ENCODE measurements at places on chromosomes 6 and 20.

DNA sequence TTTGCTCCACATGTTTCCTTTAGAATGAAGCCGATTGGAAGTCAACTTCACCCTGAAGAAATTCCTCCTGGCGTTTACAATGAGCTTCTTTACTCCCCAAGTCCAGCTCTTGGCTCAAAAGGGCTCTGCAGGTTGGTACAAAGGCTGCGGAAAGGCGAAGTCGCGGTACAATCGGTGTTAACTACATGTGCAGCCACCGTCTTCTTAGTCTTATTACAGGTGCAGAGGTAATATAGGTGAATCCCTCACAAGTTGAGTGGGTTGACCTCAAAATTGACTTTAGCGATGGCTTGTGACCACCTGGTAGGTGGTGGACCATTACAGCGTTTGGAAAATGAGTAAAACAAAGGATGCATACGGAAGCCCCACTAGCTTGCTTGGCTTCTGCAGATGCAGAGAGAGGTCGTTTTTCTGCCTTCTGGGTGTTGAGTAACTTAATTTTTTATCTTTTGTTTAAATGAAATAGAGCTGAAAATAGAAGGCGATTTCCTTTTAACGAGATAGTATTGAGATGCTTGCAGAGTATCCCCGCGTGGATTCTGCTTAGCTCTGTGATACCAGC lies 98.0 kb downstream of the TRIM27 start:
- no peak for DNase-seq

DNA sequence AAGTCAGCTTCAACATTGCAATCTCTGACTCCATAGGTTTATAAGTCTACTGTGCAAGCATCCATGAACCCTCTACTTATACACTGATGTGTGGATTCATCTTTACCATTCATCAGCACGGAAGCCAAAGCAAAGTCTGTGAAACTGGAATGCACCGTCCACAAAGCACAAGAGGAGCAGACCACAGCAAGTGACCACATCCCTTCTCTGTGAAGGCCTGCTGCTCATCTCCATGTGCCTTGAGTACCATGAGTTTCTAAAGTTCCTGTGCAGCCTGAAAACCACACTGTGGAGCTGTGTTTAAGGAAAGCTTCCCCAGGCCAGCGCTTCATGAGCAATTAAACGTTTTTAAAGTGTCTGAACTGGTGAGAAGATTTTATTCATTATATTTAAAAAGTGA lies 20.0 kb downstream of the GABRR1 start:
- DNase-seq = no peak

DNA sequence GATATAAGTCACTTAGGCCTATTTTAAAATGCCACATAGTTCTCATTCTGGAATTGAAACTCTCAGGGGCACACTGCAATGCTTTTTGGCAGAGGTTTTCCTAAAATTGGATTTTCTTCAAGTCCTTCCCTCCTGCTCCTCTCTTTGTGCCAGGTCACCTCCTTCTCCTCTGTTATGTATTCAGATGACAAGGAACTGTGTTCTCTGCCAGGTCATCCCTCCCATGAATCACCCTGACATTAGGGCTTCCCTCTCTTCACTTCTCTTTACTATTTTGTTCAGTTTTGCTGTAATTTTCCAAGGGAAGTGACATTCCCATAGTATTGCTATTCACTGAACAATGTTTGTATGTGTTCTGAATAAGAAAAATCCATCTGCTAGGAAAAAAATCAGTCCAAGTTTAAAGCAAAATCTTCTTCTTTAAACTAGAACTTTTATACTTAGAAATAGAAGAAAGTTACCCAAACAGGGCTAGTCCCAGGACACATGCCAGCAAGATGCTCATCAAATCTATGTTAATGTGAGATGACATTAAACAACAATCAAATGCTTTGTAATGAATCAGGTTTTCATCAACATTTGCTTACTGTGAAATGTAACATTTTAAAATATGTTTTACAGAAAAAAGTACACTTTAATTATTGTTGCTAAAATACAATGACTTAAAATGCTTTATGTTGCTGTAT lies 461.1 kb downstream of the MMUT start:
- no peak for DNase-seq

DNA sequence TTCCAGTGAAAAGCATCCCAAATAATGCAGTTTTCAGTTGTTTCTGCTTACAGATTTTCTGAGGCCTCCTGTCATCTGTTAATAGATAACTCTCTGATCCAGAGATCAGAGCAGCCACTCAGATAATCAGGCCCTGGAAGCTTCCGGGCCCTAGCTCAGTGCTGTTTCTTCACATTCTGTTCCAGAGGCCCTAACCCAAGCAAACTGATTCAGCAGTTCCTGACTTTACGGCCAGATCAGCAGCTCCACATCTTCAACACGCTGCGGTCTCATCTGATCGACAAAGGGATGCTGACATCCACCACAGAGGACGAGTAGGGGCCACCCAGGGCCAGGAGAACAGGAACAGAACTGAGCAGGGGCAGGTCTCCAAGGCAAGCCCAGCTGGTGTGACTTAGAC lies 63.1 kb downstream of the CDS2 start:
- no peak for DNase-seq

GRCh38 chr6:95417856-95418255 lies 159.5 kb upstream of the MANEA start:
- no peak for DNase-seq

DNA sequence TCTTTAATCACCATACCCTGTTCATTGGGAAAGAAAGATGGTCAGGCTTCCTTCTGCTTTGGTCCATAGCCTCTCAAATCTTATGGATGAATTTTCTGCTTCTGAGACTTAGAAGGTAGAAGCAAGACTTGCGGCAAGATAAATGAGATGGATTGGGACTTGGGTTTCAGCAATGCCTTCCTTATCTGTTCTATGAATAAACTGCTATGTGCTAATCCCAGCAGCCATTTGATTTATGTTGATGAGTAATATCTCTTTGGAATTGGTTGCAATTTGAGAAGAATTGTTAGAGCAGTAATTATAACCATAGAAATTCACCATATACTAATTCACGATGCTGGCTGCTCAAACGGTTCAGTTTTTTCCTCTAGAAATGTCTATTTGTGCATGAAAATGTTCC lies 48.3 kb downstream of the TXLNB start:
- DNase-seq = no peak

- no peak for DNase-seq
These were observed 26.1 kb downstream of the ZNF311 start for GRCh38 chr6:28978959-28979561.

DNA sequence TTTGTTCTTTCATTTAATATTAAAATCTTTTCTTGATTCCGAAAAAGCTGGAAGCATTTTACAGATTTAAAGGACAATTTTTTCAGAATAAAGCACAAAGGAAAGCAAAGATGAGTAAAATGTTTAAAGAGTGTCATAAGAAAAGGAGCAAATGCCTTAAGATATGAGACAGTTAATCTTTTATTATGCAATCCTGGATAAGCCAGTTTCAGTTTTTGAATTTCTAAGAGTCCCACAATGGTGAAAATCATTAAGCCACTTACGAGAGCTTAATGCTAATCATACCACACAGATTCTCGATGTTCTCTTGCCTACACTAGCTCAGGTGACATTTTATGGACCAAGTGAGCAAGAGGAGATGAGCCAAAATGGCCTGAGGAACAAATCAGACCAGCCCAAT lies 103.7 kb upstream of the RNF217 start:
- no peak for DNase-seq

- no peak for DNase-seq
These were observed 562.2 kb downstream of the KIF16B start for GRCh38 chr20:16011056-16011455.

GRCh38 chr6:341914-342831 lies 49.4 kb upstream of the IRF4 start:
- no peak for DNase-seq

DNA sequence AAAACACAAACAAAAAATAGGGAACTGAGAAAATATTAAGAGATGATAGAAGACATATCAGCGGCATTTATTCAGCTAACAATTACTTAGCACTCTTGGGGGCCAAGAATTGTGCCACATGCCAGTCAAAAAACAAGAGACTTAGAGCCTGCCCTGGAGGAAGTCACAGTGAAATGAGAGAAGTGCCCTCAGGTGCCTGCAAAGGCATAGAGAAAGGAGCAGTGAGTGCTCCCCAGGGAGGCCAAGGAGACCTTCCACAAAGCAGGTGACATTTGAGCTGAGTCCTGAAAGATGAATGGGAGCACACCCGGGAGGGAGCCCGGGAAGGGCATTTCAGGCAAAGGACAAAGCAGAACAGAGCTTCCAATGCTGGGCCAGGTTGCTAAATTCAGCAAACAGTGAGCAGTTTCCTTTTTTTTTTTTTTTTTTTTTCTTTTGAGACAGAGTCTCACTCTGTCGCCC lies 184.7 kb upstream of the JARID2 start:
- DNase-seq = no peak

GRCh38 chr20:36821964-36822437 lies 48.4 kb upstream of the DSN1 start:
- DNase-seq = no peak

DNA sequence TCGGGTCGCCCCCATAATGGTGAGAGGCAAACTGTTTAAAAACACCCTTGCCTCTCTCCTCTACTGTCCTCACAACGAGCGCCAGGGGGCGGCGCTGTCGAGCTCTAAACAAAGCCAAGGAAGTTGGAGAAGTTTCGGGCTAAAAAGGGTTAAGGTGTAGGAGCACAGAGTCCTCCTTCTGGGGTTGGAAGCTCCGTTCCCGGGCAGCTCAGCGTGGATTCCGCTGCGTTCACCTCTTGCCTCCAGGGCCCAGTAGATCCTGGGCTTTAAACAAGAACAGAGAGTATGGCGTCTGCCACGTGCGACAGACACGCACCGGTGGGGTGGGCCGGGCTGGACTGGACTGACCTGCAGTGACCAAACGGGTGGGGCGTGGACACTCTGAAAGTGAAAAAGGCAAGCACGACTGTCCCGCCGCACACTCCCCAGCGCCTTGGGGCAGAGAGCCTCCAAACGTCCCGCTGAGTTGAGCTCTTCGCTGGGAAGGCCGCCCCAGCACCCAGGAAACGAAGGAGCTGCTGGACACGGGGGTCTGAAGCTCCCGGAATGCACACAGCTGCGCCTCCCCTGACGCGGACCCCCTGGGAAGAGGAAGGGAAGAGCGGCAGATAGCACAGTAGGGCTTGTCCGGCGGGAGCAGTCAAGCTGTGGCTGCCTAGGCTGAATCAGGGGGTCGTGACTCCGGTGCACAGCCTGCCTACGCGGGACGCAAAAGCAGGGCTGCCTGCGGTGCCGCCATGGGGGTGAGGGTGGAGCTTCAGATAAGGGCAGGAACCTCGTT lies 1.6 kb upstream of the THBD start:
- no peak for DNase-seq

DNA sequence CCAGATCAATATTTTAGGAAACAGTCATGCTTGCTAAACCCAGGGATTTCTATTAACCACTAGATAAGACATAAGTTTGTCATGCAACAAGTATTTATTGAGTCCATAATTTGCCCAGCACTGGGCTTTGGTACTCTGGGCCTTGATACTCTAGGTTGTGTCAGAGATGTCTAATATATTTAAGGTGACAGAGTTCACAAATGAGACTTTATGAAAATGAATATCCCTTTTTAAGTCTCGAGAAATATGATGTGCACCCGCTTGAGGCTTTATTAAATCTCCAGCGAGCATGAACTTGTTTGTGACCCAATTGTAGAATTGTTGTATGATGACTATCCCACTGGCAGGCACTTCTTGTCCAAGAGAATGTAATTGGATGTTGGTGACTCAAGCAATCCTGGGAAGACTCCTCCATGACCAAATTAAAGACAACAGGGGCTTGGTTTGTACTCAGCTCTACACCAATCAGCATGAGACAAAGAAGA lies 109.2 kb downstream of the ESR1 start:
- DNase-seq = no peak

- peak; percentile 7 for DNase-seq
These were observed at the start of gene TPBG for GRCh38 chr6:82363428-82364086. Gene TPBG (plus strand): TSS chr6:82363817. CDS start chr6:82364962, 1,145 bp downstream.

GRCh38 chr20:3248993-3249347 lies 10.0 kb upstream of the SLC4A11 start:
- no peak for DNase-seq

DNA sequence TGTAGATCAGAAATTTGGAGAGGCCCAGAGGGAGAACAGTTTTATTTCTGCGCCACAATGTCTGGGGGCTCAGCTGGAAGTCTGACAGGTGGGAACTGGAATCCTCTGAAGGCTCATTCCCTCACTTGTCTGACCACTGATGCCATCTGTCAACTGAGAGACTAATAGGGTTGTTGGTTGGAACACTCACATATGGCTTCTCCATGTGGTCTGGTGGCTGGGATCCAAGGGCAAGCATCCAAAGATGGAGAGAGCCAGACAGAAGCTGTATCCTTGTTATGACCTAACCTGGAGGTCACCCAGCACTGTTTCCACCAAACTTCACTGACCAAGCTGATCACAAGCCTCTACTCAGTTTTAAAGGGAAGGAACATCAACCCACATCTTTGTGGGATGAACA lies 117.9 kb upstream of the AKAP12 start:
- DNase-seq = no peak

DNA sequence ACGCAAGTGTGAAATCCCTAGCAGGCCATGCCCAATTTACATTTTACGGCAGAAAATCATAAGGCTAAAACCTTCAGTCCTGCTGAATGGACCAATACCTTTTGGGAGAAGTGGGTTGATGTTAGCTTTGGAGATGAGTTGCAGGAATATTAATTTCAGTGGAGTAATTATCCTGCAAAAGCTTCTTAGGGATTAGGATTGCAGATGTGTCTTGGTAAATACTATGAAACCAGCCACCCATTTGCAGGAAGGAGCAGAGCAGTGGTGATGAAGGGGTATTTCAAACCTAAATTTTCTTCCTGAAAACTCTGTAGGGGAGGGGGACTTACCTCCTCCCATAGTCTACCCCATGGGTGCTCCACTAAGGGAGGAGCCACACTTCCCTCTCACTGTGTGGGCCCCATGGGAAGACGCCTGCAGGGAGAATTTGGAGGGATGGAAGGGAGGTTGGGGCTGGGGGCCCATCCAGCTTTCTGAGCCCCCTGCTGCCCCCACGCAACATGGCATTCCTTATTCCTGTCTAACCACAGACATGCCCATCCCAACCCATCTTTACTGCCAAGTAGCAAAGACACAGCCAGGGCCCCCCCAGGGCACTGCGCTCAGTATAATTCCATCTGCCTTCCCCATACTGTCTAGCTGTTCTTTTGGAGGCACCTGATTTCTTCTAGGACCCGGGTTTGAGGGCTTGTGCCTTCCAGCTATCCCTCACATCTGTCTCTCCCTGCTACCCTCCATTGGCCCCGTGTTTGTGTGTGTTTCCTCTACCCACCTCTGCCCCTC lies 14.6 kb upstream of the UQCC2 start:
- no peak for DNase-seq

GRCh38 chr6:155040154-155040553 lies 45.0 kb downstream of the TIAM2 start:
- DNase-seq = no peak

- DNase-seq = peak; percentile 39
These were observed 675 bp upstream of the TRERF1 start for GRCh38 chr6:42452171-42453030.

GRCh38 chr20:50744143-50744792 lies 12.9 kb downstream of the PARD6B start:
- no peak for DNase-seq

GRCh38 chr6:11760015-11760473 lies 18.6 kb downstream of the ADTRP start:
- DNase-seq = no peak

GRCh38 chr20:64268174-64268573 lies 12.6 kb downstream of the PCMTD2 start:
- DNase-seq = no peak

- no peak for DNase-seq
These were observed 83.4 kb downstream of the RSPH3 start for GRCh38 chr6:158916617-158917016.
